ENCODE measurements at places on chromosomes 4 and X. TPM values are rescaled to one million over a fixed set of nuclear protein-coding genes. Genes with fewer than 3 reads are reported as not detected.

- no peak for DNase-seq
Observed at GRCh38 chrX:69179380-69179911, 14.2 kb upstream of the PJA1 start.

PROM1 gene
- total RNA-seq = 0.10 TPM

GRCh38 chr4:59629348-59629747, 1570.8 kb upstream of the ADGRL3 start:
- DNase-seq = no peak

DNA sequence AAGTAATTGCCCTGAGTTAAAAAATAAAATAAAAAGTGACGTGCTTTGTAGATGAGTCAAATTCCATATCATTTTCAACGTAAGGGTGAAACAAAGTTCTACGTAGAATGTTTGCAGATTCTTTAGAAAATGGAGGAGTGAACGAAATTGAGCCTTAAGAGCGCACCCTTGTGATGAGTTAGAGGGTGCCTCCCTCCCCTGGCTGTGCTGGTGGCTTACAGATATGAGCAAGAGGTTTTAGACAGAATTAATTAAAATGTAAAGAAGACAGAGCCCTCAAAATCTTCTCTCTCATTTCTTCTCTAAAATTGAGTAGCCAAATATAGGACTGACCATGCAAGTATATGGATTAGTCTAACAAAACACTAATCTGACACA, 30.2 kb upstream of the LGI2 start:
- DNase-seq = no peak

DNA sequence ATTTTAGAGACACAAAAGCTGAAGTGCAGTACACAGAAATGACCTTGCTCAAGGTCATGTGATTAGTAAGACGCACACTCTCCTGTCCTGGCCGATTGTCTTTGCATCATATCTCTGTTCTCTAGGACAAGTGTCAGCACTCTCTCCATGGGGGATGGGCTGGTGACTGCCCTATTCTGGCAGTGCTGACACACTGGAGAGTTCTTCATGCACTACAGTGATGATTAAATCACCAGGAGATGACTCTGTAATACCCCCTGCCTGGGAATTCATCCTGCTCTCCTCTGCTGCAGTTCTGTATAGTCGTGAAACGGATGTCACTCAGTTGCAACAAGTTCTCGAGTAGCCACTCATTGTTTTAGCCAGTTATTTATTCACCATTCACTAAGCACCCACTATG, 5.3 kb upstream of the SHISA3 start:
- DNase-seq = no peak

DNA sequence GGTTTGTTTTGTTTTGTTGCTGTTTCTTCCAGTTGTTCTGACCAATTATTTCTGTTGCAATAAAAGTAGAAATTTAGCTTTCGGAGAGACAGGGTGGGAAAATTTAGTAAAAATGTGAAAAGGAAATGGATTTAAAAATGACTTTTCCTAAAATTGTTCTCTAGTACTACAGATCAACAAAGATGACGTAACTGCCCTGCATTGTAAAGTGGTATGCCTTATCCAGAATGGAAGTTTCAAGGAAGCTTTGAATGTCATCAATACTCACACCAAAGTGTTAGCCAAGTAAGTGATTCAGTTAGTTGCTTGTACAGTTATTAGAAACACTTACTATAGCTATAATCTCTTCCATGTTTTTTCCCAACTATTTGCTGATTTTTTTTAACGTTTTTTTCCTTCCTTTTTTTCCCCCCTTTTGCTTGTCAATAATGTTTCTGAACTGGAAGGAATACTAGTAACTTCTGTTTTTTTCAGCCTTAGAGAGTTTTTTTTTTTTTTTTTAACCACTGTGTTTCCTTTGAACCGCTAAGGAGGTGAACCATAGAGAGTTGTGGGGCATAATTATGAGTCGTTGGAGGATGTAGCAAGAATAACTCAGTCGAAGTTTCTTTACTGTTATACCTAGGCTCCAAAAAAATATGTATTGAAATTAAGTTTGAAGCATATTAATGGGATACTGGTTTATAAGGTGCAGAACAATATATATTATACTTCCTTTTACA, 2.2 kb downstream of the SRP72 start:
- no peak for DNase-seq

TRO gene
- total RNA-seq = 105 TPM

CRLF2 gene
- not detected for total RNA-seq

GRCh38 chr4:173410079-173410478, 11.2 kb upstream of the SCRG1 start:
- no peak for DNase-seq

DNA sequence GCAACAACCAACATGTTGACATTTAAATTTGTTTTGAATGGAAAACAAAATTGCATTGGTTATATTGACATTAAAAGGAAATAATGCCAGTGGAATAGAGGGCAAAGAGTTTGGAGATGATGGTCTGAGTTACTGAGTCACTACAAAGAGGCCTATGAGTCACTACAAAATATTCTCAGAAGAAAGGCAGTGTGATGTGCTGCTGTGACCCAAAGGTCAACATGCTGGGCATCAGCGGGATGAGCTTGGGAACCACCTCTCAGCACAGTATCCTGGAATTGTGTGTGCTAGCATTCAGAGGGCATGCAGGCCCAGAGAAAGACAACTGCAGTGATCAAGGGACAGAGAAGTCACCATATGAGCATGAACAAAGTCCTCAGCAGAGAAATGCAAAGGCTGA, 2.8 kb downstream of the CMC4 start:
- DNase-seq = no peak

DNA sequence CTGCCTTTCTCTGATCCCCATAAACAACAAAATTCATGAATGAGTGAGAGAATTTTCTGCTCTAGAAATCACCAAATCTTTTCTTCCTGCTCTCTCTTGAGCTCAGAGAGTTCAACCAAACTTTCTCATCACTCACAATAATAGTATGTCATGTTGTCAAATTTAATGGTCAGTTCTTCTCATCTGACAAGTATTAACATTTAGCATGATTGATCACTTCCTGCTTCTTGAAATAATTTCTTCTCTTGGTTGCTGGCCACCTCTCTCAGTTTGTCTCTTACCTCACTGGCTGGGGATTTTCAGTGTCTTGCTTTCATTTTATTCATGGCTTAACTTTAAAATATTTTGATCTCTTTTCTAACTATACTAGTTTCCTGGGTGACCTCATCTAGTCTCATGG, 25.5 kb upstream of the FGF5 start:
- DNase-seq = no peak

DNA sequence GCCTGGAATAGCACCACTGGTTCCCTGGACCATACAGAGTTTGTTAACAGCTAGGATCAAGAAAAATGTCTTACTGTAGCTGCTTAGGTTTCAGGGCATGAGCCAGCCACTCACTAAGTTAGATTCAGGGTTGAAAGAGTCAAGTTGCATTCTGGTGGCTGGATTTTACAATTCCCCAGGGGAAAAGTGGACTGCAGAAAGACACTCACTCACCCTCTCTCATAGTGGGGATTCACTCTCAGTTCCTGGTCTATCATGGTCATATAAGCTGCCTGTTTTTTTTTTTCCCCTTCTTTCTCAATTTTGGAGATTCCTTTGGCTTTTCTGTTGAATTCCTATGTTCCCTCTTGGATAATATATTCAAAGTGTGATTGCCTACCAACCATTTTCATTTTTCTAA, 744.2 kb upstream of the GRIA3 start:
- no peak for DNase-seq

GLRA3 gene
- not detected for total RNA-seq

DRP2 gene
- 0.23 TPM for total RNA-seq

GRCh38 chr4:48831532-48832030, 693 bp downstream of the OCIAD1 start:
- no peak for DNase-seq

HTR2C gene
- not detected for total RNA-seq

SPARCL1 gene
- total RNA-seq = 26.9 TPM

WNK3 gene
- total RNA-seq = 5.7 TPM

- DNase-seq = no peak
Observed at GRCh38 chr4:162912482-162912881, 254.2 kb downstream of the NAF1 start.

- no peak for DNase-seq
Observed at GRCh38 chrX:151180400-151180799, 4.0 kb downstream of the GPR50 start.

DNA sequence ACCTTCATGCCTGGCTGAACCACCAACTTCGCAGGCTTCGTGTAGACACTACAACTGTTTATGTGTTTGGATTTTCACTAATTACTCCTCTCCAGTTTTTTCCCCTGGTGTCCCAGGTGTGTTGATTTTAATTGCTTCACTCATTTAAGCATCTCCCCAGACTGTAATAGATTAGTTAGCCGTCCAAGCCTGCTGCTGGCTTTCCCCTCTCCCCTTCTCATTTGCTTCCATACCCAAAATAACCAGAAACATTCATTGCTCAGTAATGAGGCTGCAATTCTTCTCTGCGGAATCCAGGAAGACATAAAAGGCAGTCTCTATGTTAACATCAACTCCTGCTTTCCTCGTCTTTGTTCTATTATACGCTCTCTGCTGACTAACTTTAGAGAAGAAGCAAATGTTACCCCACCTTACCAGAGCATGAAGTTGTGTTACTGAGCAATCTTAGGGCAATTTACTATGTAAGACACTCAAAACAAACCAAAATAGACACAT, 37.9 kb upstream of the SCRG1 start:
- no peak for DNase-seq

INTS6L gene
- total RNA-seq = 5.8 TPM

SAGE1 gene
- not detected for total RNA-seq

- peak; percentile 62 for DNase-seq
Observed at GRCh38 chrX:128622296-128622695, 570.1 kb upstream of the ACTRT1 start.

Measured in chondrocyte (in vitro differentiated cells).